ENCODE measurements at places on chromosomes 2 and 18.

- DNase-seq: no peak
These were observed 752 bp upstream of the CYTIP start for GRCh38 chr2:157444641-157445040.

GRCh38 chr18:48162956-48163737 is 232.7 kb upstream of the SMAD2 start:
- DNase-seq: no peak

DNA sequence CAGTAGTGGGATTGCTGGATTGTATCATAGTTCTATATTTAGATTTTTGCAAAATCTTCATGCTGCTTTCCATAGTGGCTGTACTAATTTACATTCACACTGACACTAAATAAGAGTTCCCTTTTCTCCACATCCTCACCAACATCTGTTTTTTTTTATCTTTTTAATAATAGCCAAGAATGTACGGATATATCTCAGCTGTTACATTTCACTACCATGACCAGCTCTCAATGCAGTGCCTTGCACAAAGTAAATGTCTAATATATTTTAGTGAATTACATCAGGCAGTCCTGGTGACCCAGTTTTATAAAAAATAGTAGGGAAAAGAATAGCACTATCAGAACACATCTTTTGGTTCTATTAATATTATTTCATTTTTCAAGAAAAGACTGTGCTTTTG is 161.8 kb downstream of the LNPK start:
- no peak for DNase-seq

DNA sequence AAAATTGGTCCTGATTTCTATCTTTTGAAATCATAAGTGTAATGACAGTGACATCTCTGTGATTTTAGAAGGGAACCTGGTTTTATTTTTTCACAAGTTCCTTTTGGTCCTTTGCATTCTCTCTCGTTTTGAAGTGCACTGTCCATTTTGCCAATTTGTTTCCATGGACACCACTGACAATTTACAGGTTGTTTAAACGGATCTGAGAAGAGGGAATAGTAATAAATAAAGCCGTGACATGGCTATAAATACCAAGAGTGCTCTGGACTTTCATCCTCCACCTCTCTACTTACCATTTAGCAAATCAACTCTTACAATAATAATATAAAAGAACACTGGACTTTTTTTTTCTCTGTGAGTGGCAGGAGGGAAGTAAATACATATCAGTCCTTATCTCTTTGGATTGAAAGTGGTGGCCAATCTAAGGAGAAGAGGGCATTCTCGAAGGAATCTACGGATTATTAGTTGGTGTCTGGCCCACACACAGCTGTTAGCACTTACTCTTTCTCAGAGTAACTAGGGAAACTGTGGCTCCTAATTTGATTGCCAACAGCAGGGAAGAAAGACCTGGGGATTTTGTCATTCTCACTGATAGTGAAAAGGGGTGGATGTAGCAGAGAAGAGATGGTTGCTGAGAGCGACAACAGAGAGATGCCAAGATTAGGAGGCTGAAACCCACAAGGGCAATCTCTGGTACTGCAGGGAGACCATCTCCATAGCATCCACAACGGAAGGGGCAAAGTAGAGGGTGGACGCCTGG is 108.7 kb upstream of the FSHR start:
- DNase-seq: peak; percentile 36

DNA sequence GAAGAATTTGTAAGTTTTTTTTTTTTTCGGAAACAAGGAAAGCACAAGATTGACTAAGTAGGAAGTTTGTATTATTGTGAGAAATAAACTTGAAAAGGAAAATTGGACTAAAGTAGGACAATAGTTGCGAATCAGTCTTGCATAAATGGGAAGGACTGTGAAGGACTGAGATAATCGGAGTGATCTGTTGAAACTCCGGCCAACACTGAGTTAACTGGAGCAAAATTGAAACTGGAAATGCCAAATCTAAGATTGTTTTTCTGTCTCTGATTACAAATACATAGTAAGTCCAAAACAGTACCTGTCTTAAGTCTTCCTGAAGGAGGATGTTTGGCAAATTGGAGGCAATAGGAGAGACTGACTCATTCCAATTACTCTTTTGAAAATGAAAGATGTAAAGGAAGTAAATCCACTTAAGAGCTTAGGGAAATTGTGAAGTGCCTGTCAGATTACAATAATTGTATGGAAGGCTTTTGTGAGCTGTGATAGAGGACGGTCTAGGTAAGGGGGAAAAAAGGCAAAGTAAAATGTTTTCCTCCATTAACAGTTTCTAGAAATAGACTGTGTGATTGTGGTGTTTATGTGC is 204.9 kb upstream of the CYRIA start:
- DNase-seq: no peak

- no peak for DNase-seq
These were observed 85.4 kb upstream of the CABLES1 start for GRCh38 chr18:23049698-23050373.

DNA sequence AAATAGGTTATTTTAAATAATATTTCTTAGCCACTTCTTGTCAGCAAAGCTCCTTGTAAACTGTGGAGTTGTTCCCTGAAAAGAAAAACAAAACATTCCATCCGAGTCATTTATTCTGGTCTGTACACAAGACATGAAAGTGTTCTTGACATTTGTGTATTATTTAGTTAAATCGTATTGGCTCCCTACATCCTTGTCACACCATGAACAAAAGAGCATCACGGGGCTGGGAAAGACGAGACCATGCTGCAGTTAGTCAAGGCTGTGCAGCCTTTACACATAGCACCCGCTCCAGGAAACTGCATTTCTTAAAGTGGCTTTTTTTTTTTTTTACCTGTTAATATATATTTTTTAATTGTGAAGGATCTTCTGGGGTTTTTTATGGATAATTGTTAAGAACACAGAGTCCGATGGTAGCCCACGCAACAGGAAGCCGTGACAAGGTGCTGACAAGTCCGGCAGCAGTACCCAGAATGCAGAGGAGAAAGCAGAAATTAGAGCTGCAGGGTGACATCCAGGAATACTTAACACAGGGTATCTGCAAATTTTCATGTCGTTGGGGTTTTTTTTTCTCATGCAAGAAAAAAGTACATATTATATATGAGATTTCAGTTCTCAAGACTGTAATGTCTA is 588.4 kb downstream of the ARHGAP15 start:
- DNase-seq: no peak

- DNase-seq: no peak
These were observed 46.4 kb upstream of the INHBB start for GRCh38 chr2:120299561-120299960.

- no peak for DNase-seq
These were observed 44.4 kb downstream of the RPIA start for GRCh38 chr2:88735853-88736252.

- DNase-seq: no peak
These were observed 7.4 kb downstream of the THNSL2 start for GRCh38 chr2:88177556-88177955.

DNA sequence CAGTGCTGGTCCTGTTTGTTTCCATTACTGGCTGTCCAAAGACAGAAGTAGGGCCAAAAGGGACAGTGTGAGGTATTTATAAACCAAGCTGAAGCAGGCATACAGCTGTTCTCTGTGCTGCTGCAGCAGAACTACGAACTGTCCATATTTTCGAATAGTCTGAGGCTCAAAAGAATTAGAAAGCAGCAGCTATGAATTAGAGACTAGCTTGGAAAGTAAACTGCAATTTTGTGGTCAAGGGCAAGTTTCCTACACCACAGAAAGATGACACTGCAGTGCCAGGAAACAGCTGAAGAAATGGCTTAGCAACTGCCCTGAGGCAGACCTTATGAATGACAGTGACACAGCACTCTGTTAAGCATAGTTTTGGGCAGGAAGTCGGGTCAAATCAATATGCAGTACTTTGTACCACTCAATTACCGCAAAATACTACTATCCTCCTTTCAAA is 125.3 kb downstream of the TMEM131 start:
- no peak for DNase-seq

GRCh38 chr2:156181208-156181607 is 151.3 kb downstream of the NR4A2 start:
- no peak for DNase-seq

GRCh38 chr2:7004636-7005035 is 87.4 kb downstream of the RNF144A start:
- DNase-seq: no peak

DNA sequence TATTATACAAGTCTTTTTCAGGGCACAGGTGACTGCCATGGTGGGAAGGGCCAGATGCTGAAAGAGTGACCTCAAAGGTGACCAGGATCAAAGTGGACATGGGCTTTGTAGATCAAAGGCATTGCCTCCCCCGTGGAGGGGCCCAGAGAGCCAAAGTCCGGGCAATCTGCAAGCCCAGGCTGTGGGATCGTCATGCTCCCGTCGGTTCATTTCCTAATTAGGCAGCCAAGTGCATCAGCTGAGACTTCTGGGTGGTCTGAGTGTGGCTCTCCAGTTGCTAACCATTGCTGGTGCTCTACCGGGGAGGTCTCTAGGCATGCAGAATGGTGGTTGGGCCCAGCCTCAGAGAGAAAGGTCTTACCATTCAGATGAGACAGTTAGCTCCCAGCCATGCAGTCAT is 61.6 kb downstream of the TRIB2 start:
- no peak for DNase-seq

- no peak for DNase-seq
These were observed 208.0 kb downstream of the ZFP36L2 start for GRCh38 chr2:43018179-43019024.

GRCh38 chr2:174636987-174637386 is 39.4 kb upstream of the WIPF1 start:
- DNase-seq: no peak

DNA sequence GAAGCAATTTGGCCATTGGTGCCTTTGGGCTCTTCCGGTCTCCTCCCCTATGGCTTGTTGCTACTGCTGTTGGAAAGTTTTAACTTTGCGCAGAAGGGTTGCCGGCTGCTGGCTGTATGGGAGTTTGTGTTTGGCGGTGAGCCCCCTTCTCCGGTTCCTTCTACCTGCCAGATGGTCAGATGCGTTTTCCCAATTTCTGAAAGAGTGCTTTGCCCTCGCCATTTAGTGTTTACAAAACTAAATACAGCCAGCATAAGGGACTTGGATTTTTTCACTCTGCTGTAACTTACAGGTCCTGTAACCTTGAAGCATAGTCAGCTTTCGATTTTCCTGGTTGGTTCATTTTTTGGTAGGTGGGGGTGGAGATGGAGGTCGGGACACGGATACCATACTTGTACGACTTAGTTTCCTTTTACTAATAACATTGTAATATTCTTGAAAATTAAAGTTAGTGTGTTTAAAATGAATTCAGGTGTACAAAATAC is 604 bp downstream of the COQ10B start:
- no peak for DNase-seq

DNA sequence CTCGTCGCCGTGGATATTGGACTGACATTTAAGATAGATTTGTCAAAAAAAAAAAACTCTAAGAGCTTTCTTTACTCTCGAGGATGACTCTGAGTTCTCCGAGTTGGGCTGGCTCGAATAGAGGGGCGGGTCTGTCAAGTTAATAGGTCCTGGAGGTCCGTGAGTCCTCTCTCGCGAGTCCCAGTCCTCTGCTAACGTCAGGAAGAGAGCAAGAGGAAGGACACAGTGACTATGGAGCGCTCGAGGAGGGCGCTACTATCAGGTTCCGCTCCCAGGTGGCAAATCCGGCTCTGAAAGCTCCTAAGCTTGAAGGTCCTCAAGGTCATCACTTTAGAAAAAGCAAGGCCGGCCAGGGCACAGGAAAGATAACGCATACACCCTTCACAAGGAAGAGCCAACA is 404 bp upstream of the AKAIN1 start:
- no peak for DNase-seq

GRCh38 chr2:122391726-122392125 is 636.3 kb downstream of the TSN start:
- no peak for DNase-seq

GRCh38 chr2:62293490-62294271 is 97.8 kb downstream of the B3GNT2 start:
- peak; percentile 35 for DNase-seq

DNA sequence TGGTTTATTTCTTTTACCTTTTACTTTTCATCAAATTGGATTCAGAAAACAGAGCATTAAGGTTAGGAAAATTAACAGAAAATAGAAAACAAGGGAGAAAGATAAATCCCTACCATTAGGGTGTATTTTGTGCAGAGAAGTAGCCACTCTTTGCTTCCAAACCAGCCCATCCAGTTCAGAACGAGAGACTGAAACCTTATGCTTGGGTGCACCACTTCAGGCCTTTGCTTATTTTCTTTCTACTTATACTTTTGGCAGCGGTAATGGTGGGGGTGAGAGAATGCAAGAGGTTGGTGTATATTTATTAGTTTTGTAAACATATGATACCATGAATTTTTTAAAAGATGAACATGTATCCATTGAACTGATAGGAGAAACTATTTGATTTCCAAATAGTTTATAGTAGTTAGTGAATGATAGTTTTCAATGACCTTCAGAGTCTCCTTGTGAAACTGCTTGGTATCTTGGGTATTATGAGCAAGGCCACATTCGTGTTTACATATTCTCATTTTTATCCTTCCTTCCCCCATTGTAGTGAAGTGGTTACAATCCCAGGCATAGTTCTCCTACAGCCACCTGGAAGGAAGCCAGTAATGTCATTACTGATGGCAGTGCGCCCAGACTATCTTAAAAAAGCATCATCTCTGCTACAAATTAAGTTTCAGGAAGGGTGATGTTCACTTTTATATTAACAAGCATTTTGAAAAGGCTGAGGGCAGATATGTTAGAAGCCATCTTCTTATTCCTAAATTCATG is 60.8 kb downstream of the MFSD6 start:
- DNase-seq: peak; percentile 56

GRCh38 chr2:140696449-140696848 is 1434.4 kb downstream of the LRP1B start:
- DNase-seq: no peak

GRCh38 chr2:16247326-16248122 is 307.2 kb downstream of the MYCN start:
- no peak for DNase-seq

- no peak for DNase-seq
These were observed 866.6 kb downstream of the ERBB4 start for GRCh38 chr2:211671977-211672376.

DNA sequence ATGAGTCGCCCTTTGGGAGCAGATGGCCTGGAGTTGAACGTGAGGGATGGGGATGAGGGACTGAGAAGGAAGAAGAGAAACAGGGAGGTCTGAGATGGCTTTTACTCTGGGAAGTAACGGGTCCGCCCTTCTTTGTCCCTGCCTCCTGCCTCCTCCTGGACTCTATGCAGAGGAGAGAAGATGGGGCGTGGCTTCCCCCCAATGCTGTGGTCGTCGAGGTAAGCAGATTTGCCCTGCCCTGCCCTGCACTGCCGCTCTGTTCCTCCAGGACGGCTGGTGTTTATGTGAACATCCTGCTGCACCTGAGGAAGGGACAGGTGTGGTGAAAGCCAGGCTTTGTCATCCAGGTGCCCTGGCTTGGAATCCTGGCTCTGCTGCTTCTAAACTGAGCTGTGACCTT is 13.5 kb upstream of the NTSR2 start:
- DNase-seq: no peak

DNA sequence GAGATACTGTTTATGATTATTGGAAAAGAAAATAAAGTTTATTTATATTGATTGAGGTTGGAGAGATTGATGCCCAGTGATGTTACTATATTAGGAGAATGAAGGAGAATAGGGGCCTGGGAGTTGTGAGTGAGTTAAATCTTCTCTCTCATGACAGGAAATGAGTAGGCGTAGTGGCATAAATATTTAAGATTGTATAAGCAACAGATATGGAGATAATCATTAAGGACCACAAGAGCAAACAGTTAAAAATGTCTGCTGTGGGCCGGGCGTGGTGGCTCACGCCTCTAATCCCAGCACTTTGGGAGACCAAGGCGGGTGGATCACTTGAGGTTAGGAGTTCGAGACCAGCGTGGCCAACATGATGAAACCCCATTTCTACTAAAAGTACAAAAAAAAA is 62.7 kb downstream of the PTRHD1 start:
- DNase-seq: no peak

Data from NCI-H187 (cell line).